NCI-H1417 treated with DMSO at 0.1 percent for 48 hours (cell line): ENCODE measurements at places on chromosomes 12 and 14.

- DNase-seq = no peak
These were observed 1.7 kb downstream of the PDE3A start for GRCh38 chr12:20370014-20370386.

DNA sequence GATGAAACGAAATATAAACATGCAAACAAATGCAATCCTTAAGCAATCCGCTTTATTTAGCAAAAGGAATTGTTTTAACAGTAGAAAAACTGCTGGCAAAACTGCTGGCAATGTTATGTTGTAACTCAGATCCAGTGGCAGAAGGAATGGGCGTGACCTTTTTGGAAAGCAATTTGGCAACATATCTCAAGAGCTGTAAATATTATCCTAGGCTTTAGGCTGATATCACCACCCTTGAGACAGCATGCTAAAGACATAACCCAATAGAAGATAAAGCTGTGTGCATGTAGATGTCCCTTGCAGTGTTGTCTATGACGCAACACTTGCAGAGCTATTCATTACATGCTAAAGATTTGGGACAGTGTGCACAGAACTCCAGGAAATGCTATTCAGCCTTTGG is 138.5 kb downstream of the DICER1 start:
- no peak for DNase-seq

DNA sequence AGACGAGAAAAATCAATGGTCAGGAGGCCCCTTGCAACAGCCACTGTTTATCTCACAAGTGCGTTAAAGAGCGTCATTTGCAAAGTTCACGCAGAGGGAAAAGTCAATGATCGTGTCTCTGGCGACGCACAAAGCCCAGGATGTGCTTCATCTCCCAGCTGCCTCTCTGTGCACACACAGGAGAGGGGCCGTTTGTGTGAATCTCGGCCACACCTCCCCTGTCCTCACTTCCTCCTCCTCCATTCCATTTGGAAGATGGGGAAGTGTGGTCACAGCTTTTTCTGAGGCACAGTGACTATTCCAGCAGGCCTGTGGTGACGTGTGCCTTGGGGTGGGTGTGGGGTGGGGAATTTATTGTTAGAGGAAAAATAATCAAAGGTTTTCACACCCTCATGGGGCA is 90.4 kb downstream of the RBM19 start:
- no peak for DNase-seq

GRCh38 chr12:87901457-87901856 is 127.7 kb downstream of the C12orf50 start:
- no peak for DNase-seq

GRCh38 chr12:83161456-83161855 is 474.8 kb downstream of the TMTC2 start:
- DNase-seq = no peak

DNA sequence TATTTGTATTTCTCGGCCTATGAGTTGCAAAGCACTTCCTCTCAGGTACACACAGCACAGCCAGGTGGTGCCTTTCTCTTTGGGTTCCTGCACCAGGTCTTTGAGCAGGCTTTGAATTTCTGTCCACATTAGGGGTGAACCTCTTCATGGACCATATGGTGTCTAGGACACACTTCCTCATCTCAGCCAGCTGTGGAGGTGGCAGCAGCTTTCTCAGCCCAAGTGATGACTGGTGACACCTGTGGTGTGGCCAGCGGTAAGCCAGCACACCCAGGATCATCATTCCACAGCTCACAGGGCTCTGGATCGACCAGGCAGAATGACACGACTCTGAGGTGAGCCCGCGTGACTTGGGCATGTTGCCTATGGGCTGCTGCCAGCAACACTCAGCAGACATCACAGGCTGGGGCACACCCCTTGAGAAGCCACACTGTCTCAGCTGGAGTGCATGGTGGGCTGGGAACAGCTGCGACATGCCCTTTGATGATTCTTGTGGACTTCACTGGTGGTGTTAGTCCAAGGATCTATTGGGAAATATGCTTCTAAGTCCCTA is 36.8 kb downstream of the SLC5A8 start:
- no peak for DNase-seq

GRCh38 chr14:74516451-74517160 is 23.0 kb downstream of the ISCA2 start:
- DNase-seq = no peak

- DNase-seq = no peak
These were observed 72.2 kb downstream of the SLC6A15 start for GRCh38 chr12:84840356-84840755.

- DNase-seq = no peak
These were observed 2.3 kb downstream of the WNT10B start for GRCh38 chr12:48969160-48969771.

DNA sequence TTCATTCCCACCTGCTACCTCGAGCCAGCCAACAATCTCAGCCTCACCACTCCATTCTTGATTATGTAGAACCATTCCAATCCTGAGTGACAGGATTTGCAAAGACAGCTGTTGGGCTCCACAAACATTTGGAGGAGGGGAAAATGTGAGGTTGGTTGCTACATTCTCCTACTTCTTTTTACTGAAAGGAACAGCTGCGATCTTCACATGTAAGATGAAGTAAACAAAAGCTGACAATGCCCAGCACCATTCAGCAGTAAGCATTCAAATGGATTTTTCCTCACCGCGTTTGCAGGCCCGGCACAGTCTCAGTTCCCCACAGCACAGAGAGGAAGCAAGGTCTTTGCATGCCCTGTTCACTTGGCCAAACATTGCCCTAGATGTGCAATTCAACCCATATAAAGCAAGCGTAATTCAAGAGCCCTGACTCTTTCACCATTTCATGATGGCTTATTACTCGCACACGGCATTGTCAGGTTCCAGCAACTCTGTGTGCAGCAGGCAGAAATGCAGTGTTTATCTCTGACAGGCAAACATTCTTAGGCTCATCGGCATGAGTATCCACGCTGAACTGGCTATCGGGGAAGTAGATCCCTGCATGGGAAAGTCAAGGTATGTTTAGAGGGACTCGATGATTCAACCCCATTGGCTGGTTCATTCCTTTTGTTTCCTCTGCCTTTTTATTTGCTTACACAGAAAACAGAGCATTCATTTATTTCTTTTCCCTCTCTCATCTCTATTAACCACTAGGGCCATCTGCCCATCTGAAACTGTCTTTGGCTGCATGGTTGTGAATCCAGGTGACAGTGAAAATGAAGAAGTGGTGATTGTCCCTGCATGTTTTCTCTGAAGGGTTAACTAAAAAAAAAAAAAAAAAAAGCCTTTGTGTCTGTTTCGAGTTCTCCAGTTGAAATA is 236.1 kb upstream of the PLEKHG7 start:
- DNase-seq = no peak

DNA sequence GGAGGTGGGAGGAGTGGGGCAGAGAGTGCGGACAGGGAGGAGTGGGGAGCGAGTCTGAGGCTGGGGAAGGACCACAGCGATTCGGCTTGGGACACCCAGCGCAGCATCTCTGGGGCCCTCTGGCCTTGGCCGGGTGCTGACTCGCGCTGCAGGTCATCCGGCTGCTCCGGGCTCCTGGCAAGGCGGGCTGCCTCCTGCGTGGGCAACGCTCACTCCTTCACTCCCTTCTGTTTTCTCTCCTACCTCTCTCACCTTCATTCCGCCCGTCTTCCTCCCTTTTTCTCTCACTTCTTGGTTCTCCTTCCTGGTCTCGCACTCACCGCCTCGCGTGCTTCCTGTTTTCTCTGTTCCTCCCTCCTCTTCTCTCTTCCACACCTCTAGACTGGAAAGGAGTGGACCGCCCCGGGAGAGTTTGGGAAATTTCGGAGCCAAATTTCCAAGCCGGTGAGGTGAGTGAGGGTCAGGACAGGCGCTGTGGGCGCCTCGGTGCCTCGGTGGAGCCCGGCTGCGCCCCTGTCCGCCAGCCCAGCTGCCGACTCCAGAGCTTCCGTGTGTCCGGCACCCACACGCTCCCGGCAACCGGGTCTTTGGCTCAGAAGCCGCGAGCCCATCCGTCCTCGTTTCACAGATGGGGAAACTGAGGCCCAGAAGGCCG is 86.7 kb downstream of the B4GALNT3 start:
- no peak for DNase-seq

DNA sequence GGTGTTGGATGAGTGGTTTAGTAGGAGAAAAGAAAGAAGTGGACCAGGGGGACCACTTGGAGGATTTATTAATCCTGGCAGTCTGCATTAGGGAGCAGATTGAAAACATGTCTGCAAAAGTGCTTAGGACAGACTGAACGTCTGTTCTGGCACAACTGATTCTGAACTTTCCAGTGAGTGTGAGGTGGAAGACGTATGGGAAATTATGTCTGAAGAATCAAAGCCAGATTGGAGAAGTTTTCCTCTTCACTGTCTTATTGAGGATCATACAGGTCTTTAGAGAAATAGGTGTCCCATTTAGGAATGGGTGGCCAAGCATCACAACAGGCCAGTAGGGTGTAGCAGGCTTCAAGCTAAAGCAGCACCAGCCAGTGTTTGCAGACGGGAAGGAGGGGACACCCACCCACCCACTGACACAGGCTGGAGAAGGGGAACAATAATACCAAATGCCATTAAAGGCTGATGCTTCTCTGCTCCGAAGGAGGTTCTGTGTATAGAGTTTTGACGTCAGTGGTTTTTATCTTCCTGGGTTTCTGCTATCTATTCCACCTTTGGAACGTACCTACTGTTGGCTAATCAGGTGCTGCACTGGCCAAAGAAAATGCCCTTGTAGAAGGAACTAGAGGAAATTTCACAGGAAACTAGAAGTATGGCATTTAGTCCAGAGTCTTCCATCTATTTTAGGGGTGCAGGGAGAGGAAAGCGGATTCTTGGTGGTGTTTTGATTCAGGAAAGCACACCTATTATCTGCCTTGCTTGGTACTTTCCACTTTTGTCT is 1.8 kb downstream of the SRRM4 start:
- DNase-seq = no peak

DNA sequence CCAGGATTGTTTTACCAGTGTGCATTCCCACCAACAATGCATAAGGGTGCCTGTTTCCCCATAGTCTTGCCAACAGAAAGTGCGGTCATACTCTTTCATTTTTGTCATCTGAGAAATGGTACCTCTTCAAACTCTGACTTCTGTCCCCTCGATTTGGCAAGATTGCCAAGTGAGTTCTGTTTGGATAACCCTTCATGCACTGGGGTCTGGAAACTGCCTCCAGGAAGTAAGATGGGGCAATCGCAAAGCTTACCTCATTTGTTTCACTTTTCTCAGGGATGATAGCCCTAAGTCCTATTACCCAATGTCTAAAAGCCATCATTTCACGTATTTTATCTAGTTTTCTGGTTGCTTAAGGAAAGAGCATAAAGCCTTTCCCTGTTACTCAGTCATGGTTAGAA is 28.6 kb upstream of the NR1H4 start:
- no peak for DNase-seq

GRCh38 chr12:120922279-120922678 is 18.1 kb upstream of the SPPL3 start:
- DNase-seq = no peak

DNA sequence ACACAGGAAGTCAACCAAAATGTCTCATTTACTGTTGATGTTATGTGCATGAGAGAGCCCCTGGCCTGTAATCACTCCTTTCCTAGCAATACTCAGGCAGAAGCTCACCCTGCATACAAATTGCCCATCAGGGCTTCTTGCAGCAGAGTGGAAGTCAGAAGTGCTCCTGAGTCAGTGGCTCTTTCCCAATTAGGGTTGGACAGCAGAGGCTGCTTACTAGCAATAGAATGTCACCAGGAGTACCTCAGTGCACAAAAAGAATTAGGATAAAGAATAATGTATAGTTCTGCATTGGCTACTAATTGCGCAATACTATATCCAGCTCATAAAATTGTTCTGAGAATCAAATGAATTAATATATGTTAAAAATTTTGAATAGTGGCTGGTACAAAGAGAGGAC is 161.1 kb downstream of the SLC35F4 start:
- DNase-seq = no peak
